ENCODE measurements at places on chromosomes 2 and 18.
A peak's percentile ranks its signal among the peaks of the same experiment; 100 is the strongest.

DNA sequence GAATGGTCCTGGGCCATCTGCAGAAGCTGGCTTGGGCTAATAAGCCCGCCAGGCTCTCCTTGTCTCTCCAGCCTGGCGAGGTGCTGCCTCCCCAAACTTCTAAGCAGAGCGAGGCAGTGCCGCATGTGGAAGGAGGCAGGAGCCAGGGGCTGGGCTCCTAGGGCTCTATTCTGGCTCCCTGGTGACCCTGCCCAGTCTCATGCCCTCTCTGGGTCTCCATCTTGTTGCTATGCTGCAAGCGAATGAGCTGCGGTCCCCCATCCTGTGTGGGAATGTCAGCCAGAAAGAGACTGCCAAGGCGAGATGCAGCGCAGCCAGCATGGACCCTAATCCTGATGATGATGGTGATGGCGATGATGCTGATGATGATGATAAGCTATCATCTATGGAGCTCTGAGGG is 48.7 kb downstream of the TNS1 start:
- DNase-seq = no peak

DNA sequence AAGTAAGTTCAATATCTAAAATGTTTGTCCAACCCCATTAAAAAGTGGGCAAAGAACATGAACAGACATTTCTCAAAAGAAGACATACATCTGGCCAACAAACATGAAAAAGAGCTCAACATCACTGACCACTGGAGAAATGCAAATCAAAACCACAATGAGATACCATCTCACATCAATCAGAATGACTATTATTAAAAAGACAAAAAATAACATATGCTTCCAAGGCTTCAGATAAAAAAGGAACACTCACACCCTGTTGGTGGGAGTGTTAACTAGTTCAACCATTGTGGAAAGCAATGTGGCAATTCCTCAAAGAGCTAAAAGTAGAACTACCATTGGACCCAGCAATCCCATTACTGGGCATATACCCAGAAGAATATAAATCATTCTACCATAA is 931.1 kb downstream of the LRP1B start:
- DNase-seq = no peak

GRCh38 chr2:64134813-64135212 is 9.4 kb downstream of the PELI1 start:
- no peak for DNase-seq

- DNase-seq = peak; percentile 14
Measured at GRCh38 chr2:43221763-43222474, 4.5 kb downstream of the ZFP36L2 start.

- DNase-seq = no peak
Measured at GRCh38 chr2:214676421-214677089, 132.9 kb downstream of the BARD1 start.

DNA sequence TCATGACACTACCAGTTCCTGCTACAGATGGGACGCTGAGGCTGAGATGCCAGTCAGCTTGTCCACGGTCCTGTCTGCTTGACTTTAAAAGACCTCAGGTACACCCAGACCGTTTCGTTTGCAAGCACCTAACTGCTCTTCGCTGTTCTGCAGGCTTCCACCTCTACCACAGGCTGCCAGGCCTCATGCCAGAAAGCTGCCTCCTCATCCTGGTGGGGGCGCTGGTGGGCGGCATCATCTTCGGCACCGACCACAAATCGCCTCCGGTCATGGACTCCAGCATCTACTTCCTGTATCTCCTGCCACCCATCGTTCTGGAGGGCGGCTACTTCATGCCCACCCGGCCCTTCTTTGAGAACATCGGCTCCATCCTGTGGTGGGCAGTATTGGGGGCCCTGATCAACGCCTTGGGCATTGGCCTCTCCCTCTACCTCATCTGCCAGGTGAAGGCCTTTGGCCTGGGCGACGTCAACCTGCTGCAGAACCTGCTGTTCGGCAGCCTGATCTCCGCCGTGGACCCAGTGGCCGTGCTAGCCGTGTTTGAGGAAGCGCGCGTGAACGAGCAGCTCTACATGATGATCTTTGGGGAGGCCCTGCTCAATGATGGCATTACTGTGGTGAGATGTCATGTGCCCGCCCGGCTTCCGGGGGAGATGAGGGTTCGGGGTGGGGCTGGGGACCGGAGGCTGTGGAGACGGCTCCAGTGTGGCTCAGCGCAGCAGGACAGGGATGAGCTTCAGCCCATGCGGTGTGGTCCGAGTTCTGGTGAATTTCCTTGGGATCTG is 5.9 kb downstream of the SLC9A4 start:
- DNase-seq = no peak

DNA sequence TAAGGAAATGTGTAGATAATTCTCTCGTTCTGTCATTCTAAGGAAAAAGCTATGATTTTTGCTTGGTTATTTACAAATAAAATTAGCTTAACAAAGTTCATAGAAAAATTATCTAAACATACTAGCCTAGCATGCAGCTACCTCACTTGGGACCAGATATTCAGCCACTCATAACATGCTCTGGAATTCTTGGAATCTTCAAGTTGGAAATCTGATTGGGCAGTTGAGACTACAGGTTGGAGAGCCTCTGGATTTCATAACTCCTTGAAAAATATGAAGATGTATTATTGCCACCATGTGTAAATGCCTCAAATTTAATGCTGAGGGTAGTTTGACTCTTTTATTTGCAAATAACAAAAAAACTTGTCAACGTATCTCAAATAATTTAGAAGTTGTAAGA is 132.2 kb upstream of the GULP1 start:
- no peak for DNase-seq

DNA sequence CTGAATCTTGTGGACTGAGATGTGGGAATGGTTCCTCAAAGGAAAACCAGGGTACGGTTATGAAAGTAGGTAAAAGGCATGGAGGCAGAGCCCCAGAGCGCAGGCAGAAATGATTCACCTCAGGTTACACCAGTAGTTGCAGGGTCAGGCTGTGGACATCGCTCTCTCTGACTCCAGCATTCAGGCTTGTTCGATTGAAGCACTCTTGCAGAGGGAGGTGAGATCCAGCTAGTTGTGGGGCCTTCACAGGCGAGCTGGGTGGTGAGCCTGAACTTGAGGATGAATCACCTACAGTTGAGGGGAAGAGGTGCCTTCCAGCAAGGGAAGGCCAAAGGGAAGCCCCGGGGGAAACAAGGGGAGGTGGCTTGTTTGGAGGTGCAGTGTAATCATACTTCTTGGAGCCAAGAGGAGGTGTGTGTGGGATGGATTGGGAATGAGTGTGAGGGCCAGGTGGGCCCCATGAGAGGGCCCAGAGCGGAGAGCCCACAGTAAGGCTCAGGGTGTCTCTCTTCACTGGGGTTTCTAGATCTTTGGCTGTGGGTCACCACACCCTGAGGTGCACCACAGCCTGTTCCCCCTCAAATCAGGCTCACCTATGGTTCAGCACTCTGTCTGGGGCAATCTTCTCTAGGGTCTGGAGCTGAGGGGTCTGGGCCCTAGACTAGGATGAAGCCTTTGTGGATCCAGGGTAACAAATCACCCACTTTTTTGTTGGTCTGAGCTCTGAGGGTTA is 48.5 kb upstream of the MCFD2 start:
- no peak for DNase-seq

DNA sequence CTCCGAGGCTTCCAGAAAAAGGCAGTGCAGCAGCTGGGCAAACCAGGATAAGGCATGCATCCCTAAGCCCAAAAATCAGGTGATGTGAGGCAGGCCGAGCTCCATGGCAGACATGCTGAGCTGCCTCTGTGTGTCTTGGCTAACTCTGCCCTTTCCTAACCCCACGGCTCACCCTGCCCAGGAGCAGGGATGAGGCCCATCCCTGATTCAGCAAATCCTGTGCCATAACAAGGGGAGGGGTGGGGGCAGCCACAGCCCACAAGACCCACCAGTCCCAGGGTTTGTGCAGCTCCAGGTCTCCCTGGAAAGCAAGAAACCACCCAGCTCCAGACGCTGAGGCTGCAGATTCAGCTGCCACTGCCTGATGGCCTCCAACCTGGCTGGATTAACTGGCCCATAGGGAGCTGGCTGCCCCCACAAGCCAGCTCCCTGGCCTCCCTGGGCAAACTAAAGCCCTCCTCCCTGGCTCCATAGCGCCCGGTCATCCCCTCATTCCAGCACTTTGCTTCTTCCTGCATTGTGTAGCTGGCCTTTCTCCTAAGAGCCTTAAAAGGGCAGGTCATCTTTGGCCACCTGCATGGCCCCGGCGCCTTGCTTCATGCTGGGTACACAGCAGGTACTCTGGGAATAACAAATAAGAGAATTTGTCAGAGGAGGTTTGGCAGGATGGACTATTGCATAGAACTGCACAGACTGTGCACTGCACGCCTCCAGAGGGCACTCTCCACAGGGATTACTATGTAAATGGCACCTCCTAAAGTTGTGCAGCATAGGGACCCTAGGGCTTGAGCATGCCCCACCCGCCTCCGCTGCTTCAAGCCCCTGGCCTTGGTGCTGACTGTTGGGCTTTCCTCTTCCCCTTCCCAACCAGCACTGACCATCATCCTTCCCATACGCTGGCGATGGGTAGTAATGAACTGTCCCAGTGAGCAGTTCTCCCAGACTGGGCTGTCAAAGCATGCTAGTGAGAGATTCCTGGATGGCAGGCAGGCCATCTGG is 10.7 kb downstream of the STEAP3 start:
- no peak for DNase-seq

DNA sequence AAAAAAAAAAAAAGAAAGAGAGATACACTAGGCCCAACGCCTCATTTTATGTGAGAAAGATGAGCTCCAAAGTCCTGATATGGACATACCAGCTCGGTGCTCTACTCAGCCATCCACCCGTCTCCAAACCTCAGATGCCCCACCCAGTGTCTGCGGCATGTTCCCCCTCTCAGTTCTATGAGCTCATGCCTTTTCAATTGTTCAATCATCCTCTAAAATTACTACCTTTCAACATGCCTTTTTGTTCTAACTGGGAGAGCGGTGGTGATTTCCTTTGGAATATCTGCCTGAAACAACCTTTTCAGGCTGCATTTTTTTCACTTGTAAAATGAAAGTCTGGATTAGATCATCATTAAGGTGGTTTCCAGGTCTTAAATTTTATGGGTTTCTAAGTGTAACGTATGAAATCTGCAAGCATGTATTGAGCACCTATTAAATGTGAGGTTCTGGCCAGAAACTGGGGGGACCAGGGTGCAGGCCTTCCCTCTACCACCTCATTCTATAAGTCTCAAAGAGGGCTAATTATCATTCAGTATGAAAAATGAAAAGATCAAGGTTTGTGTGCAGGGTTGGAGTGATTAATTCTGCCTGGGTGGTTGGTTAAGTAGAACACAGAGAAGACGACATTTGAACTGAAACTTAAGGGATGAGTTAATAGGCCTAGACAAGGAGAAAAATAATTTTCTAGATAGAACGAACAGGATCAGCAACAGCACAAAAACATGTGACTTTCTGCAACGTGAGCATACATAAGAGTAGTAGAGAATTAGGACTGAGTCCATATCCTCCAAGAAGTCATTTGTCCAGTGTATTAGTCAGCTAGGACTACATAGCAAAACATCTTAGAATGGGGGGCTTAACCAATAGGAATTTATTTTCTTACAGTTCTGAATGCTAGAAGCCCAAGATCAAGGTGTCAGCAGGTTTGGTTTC is 87.4 kb upstream of the GLS start:
- DNase-seq = no peak

DNA sequence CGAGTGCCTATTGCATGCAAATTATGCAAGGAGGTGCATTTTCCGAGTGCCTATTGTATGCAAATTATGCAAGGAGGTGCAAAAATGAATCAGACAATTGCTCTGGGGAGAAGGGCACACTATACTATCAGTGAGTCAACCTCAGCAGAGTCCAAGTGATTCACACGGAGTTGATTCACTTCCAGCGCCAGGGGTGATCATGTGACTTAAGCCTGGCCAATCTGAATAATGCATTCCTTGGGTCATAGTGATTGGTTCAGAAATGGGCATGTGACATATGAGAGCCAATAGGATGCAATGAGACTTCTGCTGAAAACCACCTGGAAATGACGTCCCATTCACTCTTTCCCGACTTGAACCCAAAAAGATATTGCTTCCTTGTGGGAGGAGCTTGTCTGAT is 152.2 kb downstream of the DAW1 start:
- no peak for DNase-seq

- no peak for DNase-seq
Measured at GRCh38 chr2:102509749-102510148, 36.7 kb downstream of the SLC9A4 start.
